KBM-7 (cell line): ENCODE measurements at places on chromosomes 7 and 10.

- peak; percentile 36 for DNase-seq
Observed at GRCh38 chr7:115965796-115966475, 64.6 kb downstream of the TFEC start.

GRCh38 chr10:26448706-26449435 lies 10.7 kb downstream of the APBB1IP start:
- DNase-seq = no peak

- DNase-seq = no peak
Observed at GRCh38 chr10:68032113-68032512, 43.0 kb downstream of the HERC4 start.

DNA sequence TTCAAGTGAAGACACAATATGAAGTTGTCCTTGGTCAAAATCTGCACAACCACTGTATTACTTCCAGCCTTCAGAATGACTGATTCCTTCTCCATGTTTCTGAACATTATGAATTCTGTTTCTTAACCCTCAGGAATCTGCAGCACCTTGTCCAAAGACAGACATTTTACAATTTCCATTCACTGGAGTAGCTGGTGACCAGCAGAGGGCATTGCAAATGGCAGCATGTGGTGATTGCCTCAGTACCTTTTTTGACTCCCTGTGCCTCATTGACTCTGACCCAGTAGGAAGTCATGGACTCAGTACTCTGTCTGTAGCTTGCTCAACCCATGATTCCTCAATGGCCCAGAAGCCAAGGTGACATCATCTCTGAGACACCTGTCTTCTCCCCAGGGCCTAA lies 879 bp upstream of the VPS41 start:
- DNase-seq = no peak

GRCh38 chr7:1689311-1689710 lies 19.2 kb downstream of the ELFN1 start:
- no peak for DNase-seq

DNA sequence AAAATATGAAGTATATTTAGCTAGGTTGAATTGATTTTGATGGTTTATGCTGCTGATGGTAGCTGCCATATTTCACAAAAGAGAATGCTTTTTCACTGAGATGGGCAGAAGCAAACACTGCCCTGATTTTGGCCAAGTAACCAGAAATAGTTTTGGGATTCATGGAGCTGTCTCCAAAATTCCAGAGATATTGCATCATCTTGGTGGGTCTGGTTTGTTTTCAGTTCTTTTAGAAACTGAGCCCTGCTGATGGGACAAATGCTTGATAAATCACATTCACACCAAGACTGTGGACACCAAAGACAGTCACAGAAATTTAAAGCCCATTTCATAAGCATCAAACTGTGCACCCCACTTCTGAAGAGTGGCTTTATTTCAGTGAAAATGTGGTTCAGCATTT lies 140.5 kb downstream of the BICC1 start:
- no peak for DNase-seq

GRCh38 chr7:4845740-4846142 lies 16.1 kb downstream of the PAPOLB start:
- peak; percentile 82 for DNase-seq

DNA sequence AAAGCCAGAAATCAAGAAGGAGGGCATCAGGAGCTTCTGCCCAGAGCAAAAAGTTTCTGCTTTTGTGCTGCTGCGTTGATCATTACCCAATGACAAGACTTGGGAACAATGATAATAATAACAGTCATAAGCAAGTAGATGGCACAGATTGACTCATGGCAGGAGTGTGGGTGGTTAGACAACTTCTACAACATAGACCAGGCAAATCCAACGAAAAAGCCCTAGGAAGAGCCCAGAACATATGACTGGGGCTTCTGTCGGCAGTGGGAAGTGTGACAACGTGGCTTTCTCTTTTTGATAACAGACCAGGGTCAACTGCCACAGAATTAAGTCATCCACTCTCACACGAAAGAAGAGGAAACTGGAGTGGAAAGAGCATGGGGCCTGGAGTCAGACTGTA lies 85.4 kb upstream of the TRIL start:
- DNase-seq = no peak
